ENCODE measurements at places on chromosomes 5 and 9.

DNA sequence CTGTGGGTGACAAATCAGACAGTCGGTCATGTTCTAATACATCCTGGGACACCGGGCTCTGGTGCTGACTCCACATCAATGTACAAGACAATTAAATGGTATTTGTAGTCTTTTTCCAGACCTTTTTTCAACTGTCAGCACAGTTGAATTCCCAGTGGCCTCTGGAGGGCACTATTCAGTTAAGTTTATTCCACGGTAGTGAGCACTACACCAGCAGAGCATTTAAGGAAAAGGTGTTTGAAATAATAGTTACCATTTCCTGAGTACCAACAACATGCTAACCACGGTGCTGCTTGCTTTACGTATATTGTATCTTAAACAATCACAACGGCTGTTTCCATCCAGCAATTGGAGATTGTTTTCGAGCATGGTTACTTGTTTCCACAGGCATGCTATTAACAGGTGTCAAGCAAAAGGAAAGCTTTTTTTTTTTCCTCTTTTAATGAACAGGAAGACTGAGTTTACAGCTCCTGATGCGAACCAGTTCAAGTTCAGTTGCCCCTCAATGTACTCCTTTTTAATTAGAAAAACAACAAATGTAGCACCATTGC, 186.7 kb downstream of the PDZD2 start:
- DNase-seq = peak; percentile 12

GRCh38 chr5:32604800-32605765, 19.7 kb downstream of the SUB1 start:
- no peak for DNase-seq

- DNase-seq = no peak
Measured at GRCh38 chr5:11476866-11477265, 427.4 kb downstream of the CTNND2 start.

GRCh38 chr5:83556190-83556589, 84.6 kb downstream of the VCAN start:
- DNase-seq = no peak

- DNase-seq = no peak
Measured at GRCh38 chr9:13705918-13706317, 426.4 kb upstream of the MPDZ start.

GRCh38 chr9:135582541-135582940, 21.0 kb downstream of the PAEP start:
- no peak for DNase-seq

DNA sequence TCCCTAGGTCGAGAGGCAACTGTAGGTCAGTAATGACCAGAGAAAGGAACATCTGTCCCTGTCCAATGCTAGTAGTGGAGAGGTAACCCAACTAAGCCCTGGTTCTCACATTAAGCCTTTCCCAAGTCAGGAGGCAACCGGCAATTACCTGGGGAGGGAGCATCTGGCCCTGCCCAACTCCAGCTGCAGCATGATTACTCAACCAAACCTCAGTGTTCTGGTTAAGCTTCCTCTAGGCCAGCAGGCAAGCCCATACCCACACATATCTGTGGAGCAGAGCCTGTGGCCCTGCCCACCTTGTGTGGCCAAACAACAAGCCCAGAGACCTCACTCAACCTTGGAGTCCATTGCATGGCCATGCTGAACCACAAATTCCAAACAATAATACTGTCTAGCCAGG, 220.8 kb upstream of the SLC24A2 start:
- DNase-seq = no peak

Data from stimulated activated CD4-positive, alpha-beta T cell treated with anti-CD3 and anti-CD28 coated beads, Interleukin-4, amount 100 ng/mL, for 48 hours (primary cell).